ENCODE measurements at places on chromosomes 11 and 22.
A peak's percentile ranks its signal among the peaks of the same experiment; 100 is the strongest.

- peak; percentile 4 for DNase-seq
Measured at GRCh38 chr22:30802202-30803166, 107.8 kb downstream of the OSBP2 start.

DNA sequence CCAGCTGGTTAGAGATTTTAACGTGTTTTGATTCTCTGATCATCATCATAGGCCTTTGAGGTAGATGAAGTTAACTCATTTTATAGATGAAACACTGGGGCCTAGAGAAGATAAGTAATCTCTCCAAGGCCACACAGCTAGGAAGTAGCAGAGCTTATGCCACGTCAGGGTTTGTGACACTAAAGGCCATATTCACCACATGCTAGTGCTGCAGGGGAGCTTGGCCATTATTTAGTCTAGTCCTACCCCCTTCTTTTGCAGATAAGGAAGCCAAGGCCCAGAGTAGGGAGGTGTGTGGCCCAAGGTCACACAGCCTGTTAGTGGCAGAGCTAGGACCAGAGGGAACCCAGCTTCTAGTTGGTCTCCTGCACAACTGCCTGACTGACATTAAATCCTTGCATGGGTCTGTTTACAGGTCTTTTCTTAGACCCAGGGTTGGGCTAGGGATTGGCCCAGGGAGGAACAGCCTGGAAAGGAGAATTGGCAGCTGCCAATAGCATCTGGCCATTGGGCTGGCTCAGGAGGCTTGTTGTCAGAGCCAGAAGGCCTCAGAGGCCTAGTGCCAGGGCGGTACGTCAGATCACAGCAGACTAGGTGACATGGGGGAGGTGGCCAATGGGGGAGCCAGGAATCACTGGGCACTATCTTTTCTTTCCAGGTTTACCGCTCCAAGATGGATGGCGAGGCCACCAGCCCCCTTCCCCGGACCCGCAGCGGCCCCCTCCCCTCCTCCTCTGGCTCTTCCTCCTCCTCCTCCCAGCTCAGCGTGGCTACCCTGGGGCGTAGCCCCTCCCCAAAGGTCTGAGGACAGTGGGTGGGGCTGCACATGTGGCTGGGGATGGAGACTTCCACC, 36.0 kb downstream of the PHLDB1 start:
- DNase-seq, result no peak

GRCh38 chr11:13717331-13717730, 48.9 kb downstream of the FAR1 start:
- DNase-seq, result no peak

DNA sequence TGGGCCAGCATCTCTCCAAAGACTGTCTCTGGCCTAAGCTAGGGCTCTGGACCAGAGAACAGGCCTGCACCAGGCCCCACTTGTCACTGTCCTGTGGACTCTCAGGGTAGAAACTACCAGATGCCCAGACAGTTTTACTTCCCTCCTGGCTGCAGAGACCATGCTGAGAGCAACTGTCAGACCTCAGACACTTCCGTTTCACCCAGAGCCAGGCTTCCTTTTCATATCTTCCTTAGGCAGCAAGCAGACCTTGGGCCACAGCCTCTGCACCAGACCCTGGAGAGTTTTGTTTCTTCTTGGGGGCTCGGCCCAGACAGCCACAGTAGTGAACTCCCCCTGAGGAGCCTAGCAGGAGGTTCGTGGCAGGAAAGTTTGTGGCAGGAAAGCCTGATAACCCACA, 12.1 kb upstream of the FCHSD2 start:
- no peak for DNase-seq

GRCh38 chr11:7168741-7168990, 79.9 kb downstream of the RBMXL2 start:
- DNase-seq, result no peak

DNA sequence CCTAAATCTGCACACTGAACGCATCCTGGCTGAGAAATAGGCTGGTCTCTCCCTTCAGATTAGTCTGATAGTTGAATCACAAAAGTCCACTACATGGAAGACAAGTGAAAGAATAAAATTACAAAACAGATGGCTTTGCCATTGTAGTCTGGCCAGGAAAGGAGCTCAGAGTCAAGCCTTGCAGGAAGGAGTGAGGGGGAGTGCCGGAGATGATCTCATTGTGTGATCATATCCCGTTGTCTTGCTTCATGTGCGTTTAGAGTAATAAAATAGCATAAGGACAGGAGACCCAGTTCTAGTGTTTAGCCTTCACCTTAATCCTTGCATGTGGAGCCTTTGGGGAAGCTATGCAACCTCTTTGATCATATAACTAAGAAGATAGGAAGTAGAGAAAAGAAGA, 666.7 kb upstream of the RAG2 start:
- no peak for DNase-seq

GRCh38 chr11:84260862-84261261, 974.7 kb upstream of the CCDC90B start:
- DNase-seq, result no peak

Data from stimulated activated CD8-positive, alpha-beta memory T cell treated with anti-CD3 and anti-CD28 coated beads, Interleukin-15, amount 100 ng/mL, for 1 hour (primary cell).